PC-3 (cell line): ENCODE measurements at places on chromosomes 3 and 15.
A peak's percentile ranks its signal among the peaks of the same experiment; 100 is the strongest.

DNA sequence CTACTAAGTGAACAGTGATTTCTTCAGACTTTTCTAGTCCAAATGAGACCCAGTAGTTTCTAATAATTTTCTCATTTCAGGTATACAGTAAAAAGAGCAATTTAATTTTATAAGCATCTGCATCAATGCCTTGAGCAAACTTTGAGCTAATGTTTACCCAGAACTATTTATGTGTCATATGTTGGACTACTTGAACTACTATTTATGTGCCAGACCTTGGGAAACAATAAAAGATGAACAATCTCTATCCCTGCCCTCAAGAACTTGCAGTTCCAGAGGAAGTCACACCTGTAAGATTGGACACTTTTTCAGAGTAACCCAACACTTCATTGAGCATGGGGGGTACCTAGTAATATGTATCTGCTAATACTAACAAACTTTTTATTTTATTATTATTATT lies 2.3 kb upstream of the UBE3A start:
- DNase-seq, result peak; percentile 51

- DNase-seq, result no peak
Measured at GRCh38 chr3:15492847-15493360, 28.6 kb downstream of the COLQ start.

- no peak for DNase-seq
Measured at GRCh38 chr3:54533856-54534255, 394.0 kb downstream of the LRTM1 start.

GRCh38 chr15:48370460-48370859 lies 39.2 kb downstream of the DUT start:
- DNase-seq, result peak; percentile 41

- no peak for DNase-seq
Measured at GRCh38 chr15:57171426-57171825, 204.9 kb upstream of the CGNL1 start.

DNA sequence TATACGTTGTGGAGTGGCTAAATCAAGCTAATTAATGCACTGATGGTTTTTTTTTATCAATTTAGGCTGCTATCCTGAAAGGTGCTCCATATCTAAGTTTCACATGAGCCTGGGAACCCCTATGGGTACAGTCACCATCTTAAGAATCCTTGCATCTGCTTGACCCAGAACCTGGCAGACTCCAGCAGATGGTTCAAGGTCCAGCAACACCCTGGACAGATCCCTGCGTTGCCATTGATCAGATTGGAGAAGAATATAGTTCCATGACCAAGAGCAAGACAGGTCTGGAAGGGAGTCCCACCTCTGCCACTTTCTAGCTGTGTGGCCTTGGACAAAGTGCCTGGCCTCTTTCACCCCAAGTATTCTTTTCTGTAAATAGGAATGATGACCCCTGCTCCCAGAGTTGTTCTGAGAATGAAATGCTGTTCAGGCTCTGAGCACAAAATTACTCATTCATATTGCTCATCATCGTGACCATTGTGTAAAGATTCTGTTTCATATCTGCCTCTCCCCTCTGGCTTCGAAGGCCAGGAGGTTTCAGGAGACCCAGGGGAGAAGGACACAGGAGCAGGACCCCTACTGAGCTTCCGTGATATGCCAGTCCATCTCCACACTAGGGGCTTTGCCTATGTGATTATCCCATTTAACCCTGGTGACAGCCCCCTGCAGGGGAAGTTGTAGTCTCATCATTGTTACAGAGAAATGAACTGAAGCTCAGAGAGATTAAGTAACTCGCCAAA lies 30.0 kb upstream of the TSEN2 start:
- DNase-seq, result peak; percentile 83

DNA sequence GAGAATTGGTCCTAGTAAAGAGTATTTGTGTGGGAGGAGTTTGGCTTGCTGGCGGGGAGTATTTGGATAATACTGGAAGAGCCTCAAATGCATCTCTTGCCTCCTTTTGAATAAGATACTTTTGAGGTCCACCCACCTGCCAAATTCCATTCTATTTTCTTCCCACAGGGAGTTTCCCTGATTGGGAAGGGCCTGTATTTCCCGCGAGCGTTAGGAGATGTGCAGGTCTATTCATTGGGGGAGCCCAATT lies 406 bp upstream of the RASA2 start:
- peak; percentile 51 for DNase-seq

DNA sequence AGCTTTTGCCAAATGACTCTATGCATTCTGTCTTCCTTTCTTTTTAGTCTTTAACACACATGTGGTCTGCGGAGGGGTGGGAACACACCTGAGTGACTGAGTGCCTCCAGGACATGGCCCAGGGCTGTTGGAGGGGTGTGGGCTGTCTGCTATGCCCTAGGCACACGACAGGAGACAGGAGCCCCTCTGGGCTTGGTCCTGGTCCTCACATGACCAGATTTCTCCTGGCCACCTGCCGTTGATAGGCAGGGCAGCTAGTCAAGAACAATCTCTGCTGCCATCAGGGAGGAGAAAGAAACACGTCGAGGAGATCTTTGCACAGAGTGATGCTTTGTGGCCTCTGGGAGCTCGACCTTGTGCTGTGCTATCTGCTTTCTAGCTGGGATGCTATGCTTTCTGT lies 176.6 kb downstream of the KLF13 start:
- no peak for DNase-seq

DNA sequence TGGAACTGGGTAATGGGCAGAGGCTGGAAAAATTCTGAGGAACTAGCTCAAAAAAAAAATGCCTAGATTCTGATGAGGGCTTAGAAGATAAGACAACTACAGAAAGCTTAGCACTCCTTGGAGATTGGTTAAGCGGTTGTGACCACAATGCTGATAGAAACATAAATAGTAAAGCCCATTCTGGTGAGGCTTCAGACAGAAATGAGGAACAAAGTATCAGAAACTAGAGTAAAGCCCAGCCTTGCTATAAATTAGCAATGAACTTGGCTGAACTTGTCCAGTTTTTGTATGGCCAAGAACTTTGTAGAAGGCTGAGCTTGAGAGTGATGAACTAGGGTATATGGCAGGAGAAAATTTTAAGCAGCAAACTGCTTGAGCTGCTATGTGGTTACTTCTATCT lies 25.4 kb downstream of the GOLGB1 start:
- DNase-seq, result no peak

- DNase-seq, result no peak
Measured at GRCh38 chr3:49803465-49804140, 542 bp downstream of the INKA1 start.
